Stimulated activated CD4-positive, alpha-beta T cell treated with anti-CD3 and anti-CD28 coated beads, Interleukin-12 subunit alpha, Interleukin-12 subunit beta, amount 100 ng/mL, for 4 hours (primary cell): ENCODE measurements at places on chromosomes 6 and 20.

DNA sequence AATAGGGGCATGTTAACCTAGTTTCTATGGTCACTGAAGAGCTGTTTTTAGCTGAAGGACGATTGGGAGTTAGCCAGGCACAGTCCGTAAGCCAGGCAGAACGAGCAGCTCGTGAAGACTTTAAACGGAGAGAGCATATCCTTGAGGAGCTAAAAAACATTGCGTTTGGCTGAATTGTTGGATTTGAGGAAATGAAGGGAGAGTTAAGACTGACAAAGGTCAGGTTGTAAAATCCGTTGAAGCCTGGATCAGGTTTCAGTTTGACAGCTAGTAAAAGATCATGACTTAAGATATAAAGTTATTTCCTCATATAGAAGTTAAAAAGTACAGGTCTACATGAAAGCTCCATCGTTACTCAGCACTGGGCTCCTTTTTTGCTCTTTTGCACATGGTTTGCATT is 2.8 kb downstream of the DBNDD2 start:
- DNase-seq, result no peak

- no peak for DNase-seq
Observed at GRCh38 chr20:43349841-43350240, 107.9 kb upstream of the SRSF6 start.

- DNase-seq, result no peak
Observed at GRCh38 chr20:45246109-45246508, 8.3 kb downstream of the SLPI start.

DNA sequence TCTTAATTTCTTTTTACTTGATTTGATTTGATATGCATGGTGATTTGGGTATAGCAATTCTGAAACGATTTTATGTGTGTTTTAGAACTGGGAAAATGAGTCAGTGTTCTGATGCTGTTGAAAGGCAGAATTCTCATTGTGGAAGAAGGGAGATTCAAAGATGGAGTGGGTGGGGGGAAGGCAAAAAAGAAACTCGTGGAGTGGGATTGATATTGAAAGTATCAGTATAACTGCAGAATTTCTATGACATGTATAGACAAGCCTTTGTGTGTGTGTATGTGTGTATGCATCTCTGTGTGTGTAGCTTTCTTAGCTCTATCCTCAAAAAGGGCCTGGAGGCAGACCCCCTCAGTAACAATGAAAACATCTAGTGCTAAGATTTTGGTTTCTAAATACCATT is 184.3 kb upstream of the OLIG3 start:
- DNase-seq, result no peak

- no peak for DNase-seq
Observed at GRCh38 chr6:147604373-147604772, 95.9 kb downstream of the SAMD5 start.

- no peak for DNase-seq
Observed at GRCh38 chr20:768426-768978, at the start of gene SLC52A3. SLC52A3 (minus strand) TSS chr20:768500; CDS start chr20:765774, 2,726 bp downstream.

GRCh38 chr20:23293689-23294088 is 56.9 kb upstream of the NXT1 start:
- DNase-seq, result no peak

- no peak for DNase-seq
Observed at GRCh38 chr20:3456648-3457047, 14.2 kb upstream of the ATRN start.

DNA sequence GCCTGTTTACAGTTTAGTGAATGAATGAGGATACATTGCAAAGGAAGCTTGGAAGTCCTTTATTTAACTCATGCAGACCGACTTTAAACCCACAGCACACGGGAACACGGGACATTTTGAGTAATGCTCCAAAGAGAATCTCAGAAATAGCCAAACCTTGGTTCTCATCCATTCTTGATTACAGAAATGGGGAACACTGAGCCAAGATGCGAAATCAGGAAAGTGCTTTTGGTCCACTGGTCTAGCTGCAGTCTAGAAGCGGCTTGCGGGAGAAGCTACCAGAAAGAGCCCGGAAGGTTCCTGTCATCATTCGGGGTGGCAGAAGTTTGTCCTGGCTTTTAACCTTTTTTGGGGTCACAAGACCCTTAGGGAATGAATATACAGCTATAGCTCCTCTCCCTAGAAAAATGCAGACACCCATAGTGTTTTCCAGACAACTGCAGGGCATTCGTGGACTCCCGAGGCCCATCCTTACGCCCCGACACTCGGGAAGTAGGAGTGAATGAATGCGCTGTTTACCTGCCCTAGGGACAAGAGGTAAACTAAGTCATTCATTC is 475 bp upstream of the TMEM181 start:
- DNase-seq, result no peak

DNA sequence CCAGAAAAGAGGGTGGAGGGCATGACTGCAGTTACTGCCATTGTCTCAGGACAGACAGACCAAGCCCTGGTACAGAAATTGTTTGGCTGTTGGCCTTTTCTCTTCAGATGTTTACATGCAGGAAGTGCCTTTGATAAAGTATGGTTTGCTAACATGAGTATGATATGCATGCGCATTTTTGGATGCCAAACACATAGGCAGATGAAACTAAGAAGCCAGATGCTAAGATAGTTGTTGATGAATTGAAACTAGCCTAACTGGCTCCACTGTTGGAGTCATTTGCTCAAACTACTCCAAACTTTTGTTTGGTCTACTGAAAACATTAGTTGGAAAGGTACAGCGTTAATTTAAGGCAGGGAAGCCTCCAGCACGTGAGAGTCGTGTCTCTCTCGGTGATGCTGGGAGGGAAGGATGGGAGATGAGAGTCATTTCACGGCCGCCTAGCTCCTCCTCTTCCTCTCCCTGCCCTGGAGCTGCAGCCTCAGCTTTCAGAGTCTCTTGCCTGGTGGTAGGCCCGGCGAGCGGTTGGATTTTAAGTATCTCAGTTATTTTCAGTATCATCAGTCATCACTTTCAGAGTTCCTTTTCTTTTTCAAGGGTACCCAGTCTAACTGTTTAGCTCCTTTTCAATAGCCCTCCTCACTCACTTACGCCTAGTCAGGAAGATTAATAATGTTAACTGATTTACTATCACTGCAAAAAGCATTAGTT is 29.7 kb downstream of the RREB1 start:
- peak; percentile 56 for DNase-seq

GRCh38 chr6:156450421-156450820 is 326.8 kb upstream of the ARID1B start:
- no peak for DNase-seq

GRCh38 chr6:37162740-37163139 is 7.2 kb upstream of the PIM1 start:
- no peak for DNase-seq

DNA sequence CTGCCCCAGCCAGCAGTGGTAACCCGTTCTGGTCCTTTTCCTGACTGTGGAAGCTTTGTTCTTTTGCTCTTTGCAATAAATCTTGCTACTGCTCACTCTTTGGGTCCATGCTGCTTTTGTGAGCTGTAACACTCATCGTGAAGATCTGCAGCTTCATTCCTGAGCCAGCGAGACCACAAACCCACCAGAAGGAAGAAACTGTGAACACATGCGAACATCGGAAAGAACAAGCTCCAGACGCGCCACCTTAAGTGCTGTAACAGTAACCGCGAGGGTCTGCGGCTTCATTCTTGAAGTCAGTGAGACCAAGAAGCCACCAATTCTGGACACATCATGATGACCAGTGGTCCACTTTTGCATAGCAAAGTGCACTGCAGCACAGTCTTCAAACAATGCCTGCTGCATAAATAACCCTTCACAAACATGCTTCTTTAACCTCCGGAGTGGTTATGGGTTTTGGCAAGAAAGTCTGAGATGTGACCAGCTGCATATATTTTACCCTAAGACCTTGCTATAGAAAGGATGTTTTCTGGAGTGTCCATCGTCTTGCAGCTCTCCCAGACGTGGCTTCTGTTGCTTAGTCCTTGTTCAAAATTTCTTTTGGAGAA is 8.9 kb upstream of the MUC22 start:
- DNase-seq, result no peak

- no peak for DNase-seq
Observed at GRCh38 chr20:23049201-23050075, at the start of gene THBD. THBD (minus strand) TSS chr20:23049672; CDS start chr20:23049504, 168 bp downstream.

DNA sequence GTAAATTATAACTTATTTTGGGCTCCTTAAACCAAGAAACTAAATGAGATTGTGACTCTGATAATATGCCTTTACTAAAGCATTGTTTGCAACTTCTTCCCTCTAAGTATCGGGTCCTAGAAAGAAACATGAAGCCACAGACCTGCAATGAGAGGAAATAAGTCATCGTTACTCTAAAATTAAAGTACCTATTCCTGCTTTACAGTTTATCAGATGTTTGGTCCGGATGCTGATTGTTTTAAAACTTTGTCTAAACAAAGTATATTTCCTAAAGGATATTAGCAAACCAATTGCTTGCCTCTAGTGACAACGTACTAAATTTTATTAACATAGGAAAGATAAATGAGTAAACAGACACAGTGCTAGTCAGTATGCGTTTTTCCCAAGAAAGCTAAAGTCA is 216.8 kb downstream of the GJA1 start:
- DNase-seq, result no peak

DNA sequence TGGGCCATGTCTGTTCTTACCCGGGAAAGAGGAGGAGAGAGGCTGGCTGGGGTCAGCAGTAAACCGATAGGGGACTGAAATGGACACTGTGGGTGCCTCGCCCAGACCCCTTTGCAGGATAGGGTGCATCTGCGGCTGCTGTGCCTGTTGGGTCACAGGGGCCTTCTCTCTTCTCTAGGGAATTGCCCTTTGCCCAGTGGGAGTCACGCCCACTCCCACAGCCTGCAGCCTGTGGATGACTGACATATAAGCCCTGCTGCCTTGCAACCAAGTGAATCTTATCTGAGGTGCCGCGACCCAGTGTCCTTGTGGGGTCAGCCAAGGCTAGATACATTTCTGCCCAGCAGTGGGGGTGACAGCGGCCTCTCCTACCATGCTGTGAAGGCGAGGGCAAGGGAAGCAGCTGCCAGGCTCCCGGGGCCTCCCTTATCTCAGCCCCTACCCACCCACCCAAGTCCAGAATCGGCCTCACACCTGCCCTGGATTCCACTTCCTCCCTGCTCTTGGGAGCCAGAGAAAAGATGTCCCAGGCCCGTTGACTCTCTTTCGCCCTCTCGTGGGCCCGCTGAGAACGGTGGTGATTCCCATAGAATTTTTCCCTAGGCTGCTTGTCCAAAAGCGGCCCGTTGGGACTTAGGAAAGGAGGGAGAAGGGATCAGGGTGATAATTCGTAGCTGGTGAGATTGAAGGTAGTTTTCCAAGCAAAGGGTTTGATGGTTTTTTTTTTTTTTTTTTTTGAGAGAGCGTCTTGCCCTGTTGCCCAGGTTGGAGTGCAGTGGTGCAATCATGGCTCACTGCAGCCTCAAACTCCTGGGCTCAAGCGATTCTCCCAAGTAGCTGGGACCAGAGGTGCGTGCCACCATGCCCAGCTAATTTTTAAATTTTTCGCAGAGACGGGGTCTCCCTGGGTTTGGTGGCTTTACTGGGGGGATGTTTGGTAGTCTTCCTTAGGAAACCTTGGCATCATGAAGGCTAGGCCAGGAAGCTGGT is 76.4 kb upstream of the RNF24 start:
- DNase-seq, result peak; percentile 30

GRCh38 chr6:2054516-2055067 is 190.8 kb downstream of the GMDS start:
- DNase-seq, result no peak

GRCh38 chr6:105041880-105042279 is 85.0 kb downstream of the LIN28B start:
- no peak for DNase-seq

DNA sequence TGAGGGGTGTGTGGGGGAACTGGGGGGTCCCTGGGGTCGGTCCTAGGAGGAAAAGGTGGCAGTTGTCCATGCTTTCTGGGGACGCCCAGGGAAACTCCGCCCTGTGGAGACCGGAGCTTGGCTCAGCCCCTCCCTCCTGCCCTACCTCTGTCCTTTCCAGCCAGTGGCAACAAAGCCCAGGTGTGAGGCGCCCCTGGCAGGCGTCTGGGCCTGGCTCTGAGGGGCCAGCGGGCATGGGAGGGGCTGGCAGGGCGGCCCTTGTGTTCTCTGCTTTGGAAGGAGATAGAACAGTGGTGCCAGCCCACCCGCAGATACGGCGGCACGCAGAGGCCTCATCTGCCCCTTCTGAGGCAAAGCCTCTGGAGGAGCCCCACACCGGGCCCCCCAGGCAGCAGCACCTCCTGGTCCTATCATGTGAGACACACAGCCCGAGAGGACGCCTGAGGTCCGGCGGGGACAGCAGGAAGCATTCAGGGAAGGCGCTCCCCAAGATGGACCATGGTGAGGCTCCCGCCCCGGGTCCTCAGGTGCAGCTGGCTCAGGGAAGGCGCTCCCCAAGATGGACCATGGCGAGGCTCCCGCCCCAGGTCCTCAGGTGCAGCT is 47.9 kb downstream of the YTHDF1 start:
- DNase-seq, result no peak

DNA sequence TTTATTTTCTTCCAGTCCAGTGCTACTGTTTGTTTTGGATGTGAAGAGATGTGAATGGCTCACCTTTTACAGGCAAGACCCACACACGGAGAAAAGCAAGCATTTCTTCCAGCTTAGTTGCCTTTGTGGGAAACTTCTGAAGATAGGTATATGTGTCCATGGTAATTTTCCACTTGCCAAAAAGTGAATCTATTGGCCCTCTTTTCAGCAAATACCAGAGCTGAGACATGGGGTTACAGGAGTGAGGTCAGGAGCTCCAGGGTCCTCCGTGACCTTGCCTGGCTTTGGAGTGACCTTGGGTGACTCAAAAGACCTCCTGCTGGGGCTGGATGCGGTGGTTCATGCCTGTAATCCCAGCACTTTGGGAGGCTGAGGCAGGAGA is 166.7 kb downstream of the SCML4 start:
- no peak for DNase-seq

DNA sequence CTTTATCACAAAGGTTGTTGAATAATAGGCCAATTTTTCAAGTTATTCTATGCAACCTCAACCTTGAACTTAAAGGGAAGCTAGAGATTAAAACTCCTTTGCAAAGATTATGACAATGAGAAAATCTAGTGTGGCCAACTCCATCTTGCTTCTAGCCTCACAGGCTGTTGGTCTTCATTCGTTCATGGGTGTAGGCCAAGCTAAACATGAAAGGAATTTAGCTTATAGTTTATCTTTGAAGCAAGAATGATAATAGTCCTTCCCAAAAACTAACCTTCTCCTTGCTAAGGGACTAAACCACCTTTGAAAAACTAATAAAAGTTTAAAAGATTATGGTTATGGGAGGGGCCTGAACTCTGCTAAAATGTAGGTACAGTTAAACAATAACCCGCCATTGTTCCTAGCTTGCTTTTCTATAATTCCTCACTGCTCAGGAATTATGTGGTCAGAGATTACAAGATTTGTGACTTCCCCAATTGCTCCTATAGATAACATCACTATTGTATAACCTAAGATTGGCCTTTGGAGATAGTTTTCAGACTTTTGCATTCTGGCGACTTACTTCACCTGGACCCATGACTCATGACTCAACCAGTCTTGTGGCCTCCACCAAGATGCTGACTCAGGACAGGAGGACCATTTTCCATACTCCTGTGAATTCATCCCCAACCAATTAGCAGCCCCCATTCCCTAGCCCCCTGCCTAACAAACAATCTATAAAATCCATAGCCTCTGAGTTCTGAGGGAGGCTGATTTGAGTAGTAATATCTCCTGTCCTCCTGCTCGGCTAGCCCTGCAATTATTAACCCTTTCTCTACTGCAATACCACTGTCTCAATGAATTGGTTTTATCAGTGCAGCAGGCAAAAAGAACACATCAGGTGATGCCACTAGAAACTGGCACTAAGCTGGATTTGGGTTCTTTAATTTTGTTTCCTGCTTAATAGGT is 154.5 kb downstream of the CD83 start:
- DNase-seq, result no peak

GRCh38 chr6:47362857-47363461 is 53.3 kb upstream of the TNFRSF21 start:
- no peak for DNase-seq

- DNase-seq, result no peak
Observed at GRCh38 chr6:32379545-32379944, 7.8 kb upstream of the TSBP1 start.

- no peak for DNase-seq
Observed at GRCh38 chr20:23106271-23106851, 20.2 kb upstream of the CD93 start.
